Fibroblast of skin of abdomen (primary cell): ENCODE measurements at places on chromosomes 5 and 9.

DNA sequence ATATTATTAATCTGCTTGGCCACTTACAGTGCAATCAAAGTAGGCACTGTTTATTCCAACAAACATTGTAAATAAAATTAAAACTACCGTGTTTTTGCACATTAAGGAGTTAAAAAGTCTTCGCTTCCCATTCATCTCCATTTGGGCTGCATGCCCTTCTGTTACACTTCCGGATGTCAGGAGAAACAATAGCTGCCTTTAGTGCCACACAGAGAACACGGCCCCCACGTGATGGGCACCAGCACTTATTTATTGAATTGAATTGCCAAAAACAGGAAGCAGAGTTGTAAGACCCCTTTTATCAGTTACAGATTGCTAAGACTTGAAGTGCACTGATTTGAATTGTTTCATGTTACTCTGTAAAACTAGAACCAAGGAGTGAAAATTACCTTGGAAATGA lies 80.4 kb downstream of the LHFPL2 start:
- DNase-seq, result no peak

DNA sequence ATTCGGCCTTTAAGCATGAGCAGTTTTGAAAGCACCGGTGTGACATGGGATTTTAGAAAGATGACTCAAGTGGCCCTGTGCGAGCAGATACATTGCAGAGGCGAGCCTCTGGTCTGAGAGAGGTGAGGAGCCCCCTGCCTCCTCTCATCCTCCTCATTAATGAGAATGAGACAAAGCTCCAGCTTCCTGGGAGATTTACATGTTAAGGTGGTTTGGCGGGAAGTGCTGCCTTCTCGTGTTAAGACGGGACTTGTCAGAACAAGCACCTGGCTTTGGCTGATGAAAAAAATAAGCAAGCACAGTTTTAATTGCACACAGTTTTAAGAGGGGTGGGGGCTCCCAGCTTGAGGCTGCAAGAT lies 68.1 kb downstream of the ACTL7B start:
- DNase-seq, result no peak

DNA sequence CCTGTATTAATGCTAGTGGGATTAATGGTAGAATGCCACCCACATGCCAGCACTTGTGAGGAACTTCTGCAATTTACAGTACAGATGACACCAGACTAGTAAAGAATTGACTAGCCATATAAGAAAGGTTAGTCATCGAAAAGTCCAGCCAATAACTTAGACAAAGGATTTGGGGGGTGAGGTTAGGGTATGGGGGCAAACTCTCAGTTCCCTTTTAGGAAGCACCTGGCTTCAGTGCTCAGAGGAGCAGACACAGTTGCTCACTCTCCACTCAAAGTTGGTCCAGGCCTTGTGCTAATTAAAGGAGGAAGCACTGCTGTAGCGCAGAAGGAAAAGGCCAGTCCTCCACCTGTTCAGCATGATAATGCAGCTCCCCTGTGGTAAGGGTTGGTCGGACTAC lies 25.2 kb downstream of the TGFBR1 start:
- no peak for DNase-seq

DNA sequence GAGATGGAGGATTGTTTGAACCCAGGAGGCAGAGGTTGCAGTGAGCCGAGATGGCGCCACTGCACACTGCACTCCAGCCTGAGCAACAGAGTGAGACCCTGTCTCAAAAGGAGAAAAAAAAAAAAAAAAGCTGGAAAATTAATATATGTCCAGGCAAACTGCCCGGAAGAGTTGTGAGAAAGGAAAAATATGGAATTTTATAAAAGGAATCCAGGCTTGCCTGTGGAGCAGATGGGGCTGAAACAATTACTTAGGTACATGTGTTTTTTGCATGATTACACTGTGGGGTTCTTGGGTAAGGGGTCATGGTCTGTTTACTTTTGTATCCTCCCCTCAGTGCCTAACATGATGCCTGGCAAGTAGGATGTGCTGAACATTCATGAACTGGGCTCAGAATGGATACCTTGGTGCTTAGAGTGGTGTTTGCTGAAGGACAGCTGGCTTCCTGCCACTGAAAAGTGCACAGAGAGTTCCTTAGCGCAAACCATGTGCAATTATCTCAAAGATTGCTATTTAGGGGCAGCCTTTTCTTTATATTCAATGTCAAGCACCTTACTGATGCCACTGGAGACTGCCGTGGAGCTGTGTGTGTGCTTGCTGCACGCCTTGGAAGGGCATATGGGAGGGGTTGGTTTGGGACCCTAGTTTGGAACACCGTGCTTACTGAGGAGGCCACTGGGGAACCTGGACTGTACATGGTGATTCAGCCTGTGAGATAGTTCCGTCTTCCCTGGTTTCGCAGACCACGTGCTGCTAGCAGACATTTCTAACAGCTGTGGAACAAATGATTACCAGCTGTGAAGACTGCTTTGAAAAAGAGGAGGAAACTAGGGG lies 78.4 kb downstream of the MAP1B start:
- DNase-seq, result peak; percentile 88

GRCh38 chr5:98594098-98594497 lies 179.4 kb upstream of the RGMB start:
- no peak for DNase-seq

DNA sequence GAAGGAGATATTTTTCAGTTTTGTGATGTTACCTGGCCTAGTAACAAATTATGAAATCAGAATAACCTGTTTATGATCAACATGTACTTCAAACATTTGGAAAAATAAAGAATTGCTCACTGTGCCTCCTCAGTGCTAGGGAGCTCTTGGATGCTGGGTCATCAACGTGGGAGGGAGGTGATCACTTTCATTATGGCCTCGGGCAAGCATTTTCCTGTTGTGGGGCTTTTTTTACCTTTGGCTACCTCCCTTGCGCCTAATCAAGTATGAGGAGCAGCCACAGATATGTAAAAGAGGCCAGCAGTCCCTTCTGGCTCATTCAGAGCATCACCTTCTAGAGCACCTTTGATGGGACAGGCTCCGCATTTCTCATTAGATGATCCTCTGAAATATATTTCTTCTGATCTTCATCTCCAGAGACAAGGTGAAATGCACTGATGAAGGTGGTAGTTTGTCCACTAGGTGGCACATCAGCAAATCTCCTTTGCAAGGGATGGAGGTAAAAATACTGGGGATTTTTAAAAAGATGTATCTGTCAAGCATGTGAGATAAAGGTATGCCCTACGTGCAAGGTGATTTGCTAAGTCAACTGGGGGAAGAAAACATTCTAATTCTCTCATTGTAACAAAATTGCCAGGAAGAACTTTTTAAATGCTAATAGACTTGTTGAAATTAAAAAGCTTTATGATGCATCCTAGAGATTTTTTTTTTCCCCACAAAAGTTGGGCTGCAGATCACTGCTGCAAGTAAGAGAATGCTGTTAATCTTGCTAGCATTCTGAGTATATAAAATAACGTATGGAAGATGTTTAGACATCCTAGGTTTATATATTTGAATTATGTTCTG lies 218.2 kb downstream of the MAST4 start:
- DNase-seq, result peak; percentile 44

DNA sequence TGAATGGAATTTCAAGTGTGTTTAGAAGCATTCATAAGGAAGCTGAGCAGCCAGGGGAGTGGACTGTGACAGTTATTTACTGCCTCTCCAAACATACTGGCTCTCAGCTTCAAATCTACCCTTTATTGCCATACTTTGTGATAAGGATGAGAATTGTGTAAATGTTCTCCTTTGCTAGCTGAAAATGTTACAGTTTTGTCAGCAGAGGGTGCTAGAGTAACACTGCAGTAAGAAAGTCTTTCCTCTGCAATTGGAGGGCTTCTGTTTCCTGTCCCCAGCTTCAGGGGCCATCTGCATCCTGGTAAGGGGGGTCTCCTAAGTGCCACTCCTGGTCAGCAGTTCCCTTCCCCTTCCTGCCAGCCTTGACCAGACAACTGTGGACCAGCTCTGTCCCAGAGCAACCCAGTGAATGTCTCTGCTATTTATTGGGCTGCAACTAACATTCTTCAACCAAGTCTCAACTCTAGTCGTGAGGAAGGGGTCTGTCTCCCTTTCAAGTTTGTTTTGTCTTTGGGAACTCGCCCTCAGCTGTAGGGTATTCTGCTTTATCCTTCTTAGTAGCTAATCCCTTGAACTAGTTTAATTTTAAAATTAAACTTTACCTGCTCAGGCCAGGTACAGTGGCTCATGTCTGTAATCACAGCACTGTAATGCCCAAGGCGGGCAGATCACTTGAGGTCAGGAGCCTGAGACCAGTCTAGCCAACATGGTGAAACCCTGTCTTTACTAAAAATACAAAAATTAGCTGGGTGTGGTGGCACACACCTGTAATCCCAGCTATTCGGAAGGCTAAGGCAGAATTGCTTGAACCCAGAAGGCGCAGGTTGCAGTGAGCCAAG lies 45.3 kb downstream of the RAPGEF6 start:
- peak; percentile 59 for DNase-seq

DNA sequence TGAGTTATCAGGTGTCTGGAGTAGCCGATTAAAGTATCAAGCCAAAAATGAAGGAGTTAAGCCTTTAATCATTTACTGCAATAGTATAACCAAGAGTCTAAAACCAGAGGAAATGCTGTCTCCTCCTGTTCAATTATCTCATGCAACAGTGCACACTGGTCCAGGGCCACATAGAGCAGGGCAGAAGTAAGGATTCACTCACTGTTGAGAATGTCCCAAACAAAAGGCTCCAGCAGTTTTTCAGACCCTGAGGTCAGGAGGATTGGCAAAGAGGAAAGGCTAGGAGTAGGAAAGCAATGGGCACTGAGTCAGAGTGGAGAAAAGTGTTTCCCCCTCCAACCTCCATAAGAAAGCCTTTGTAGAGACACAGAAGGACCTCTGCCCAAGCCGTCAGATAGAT lies 168.2 kb downstream of the RNF180 start:
- DNase-seq, result no peak

DNA sequence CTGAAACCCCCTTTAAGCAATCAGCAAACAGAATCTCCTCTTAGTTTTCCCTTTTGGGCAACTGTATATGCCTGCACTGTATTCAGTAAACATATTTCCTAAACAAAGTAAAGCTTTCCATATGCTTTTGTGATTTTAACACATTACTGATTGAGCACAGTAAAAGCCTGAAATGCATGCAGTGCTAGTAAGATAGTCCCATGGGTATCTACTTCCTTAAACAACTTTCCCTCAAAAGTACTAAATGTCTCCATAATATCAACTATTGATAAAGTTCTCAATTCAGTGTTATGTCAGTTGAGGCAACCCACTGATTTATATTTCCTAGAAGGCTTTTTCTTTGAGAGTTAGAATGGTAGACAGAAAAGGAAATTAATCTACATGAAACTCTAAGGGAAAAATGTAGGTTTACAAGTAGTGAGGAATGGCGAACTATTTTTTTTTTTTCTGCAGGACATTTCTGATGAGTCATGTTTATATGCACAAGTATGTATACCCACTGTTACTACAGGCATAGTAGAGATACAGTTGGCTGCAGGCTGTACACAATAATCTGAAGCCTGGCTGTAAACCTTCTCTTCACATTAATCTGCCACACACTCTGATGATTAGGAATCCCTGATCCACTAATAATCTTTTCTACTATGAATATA lies 31.2 kb upstream of the CEP120 start:
- peak; percentile 48 for DNase-seq

DNA sequence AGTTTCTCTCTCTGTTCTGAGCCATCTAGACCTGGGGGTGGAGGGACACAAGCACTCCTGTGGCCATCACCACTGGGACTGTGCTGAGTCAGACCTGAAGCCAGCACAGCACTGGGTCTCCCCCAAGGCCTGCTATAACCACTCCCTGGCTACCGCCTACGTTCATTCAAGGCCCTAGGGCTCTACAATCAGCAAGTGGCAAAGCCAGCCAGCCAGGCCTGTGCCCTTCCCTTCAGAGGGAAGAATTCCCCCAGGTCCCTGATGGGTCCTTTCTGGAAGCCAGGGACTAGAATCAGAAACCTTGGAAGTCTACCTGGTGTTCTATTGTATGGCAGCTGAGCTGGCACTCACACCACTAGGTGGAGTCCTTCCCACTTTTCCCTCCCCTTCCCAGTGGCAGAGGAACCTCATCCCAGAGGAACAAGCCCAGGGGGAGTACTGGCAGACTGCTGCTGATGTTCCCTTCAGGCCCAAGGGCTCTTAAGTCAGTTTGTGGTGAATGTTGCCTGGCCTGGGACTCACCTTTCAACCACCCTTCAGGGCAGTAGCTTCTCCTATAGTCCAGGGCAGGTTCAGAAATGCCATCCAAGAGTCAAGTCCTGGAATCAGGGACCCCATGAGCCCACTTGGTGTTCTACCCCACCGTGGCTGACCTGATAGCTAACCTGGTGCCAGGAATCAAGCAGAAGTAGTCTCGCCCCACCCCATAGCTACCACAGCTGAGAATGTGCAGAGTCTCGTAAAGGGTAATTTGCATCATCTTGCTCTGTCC lies 20.0 kb downstream of the JMY start:
- peak; percentile 41 for DNase-seq

- peak; percentile 24 for DNase-seq
Measured at GRCh38 chr5:146860213-146860893, 18.2 kb downstream of the PPP2R2B start.

DNA sequence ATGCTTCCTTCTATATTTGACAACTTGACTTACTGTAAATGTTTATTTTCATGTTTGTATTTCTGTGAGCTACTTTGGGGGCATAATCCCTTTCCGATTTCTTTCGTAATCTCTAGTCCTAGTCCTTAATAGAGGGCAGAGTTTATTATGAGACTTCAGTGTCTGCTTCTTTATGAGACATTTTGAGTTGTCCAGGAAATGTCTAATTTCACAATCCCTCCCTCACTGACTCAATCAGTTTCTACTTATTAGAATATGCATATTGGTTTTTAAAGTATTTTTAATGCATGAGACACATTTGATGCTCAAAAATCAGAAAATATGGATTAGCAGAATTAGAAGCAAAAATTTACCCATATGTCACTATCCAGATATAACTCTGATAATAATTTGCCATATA lies 160.9 kb downstream of the FOCAD start:
- DNase-seq, result no peak

- DNase-seq, result no peak
Measured at GRCh38 chr9:89187541-89187940, 8.9 kb upstream of the SHC3 start.

DNA sequence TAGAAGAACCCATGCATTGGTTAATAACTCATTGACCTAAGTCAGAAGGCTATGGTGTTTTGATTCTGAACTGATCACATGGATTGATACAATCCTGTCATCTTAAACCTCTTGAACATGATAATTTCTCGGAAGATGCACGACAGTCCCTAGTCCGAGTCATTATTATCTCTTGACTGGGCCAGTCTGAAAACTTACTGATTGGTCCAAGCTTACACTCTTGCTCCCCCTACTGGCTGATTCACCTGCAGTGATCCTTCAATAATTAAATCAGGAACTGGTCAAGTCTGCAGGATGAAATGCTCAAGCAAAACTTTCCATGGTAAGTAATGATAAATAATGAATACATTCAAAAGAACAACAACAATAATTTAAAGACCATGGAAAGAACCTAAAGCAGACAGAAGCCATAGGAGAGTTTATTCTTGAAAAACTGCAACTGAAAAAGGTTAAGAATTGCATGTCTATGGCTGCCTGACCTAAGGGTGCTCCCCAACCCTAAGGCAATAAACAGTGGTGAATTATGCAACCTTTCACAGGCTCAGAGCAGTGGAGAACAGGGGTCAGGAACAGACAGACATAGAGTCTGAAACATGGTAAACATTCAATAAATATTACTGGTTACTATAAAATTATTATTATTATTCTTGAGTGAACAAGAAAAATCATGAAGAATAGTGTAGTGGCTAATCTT lies 79.3 kb downstream of the BRINP1 start:
- DNase-seq, result peak; percentile 33

- DNase-seq, result no peak
Measured at GRCh38 chr5:173625673-173626504, 9.4 kb upstream of the BOD1 start.

GRCh38 chr9:115210699-115211098 lies 92.7 kb upstream of the TNC start:
- no peak for DNase-seq
